ENCODE measurements at places on chromosomes 6 and 20. TPM values are rescaled to one million over a fixed set of nuclear protein-coding genes. Genes with fewer than 3 reads are reported as not detected.
A peak's percentile ranks its signal among the peaks of the same experiment; 100 is the strongest.

The XKR7 gene
- 0.04 TPM for total RNA-seq

The OXT gene
- not detected for total RNA-seq

GRCh38 chr6:114240796-114241195, 102.0 kb downstream of the HS3ST5 start:
- no peak for DNase-seq
- no peaks in the 10 kb centered on the region for H3K27me3 ChIP-seq
- no peak overlapping the region for H3K27ac ChIP-seq
- H3K4me3 ChIP-seq, result no peak overlapping the region

GRCh38 chr6:111743862-111744692, 129.2 kb downstream of the FYN start:
- peaks cover 6% of the 10 kb centered on the region for H3K4me1 ChIP-seq
- DNase-seq, result peak; percentile 93
- no peaks in the 10 kb centered on the region for H3K36me3 ChIP-seq
- no peaks in the 10 kb centered on the region for H3K27me3 ChIP-seq
- H3K27ac ChIP-seq, result no peak overlapping the region
- H3K4me3 ChIP-seq, result no peak overlapping the region

GRCh38 chr6:19269341-19269898, 567.8 kb upstream of the ID4 start:
- no peaks in the 10 kb centered on the region for H3K36me3 ChIP-seq
- H3K4me1 ChIP-seq, result no peaks in the 10 kb centered on the region
- no peaks in the 10 kb centered on the region for H3K27me3 ChIP-seq
- H3K4me3 ChIP-seq, result no peak overlapping the region
- no peak for DNase-seq

DNA sequence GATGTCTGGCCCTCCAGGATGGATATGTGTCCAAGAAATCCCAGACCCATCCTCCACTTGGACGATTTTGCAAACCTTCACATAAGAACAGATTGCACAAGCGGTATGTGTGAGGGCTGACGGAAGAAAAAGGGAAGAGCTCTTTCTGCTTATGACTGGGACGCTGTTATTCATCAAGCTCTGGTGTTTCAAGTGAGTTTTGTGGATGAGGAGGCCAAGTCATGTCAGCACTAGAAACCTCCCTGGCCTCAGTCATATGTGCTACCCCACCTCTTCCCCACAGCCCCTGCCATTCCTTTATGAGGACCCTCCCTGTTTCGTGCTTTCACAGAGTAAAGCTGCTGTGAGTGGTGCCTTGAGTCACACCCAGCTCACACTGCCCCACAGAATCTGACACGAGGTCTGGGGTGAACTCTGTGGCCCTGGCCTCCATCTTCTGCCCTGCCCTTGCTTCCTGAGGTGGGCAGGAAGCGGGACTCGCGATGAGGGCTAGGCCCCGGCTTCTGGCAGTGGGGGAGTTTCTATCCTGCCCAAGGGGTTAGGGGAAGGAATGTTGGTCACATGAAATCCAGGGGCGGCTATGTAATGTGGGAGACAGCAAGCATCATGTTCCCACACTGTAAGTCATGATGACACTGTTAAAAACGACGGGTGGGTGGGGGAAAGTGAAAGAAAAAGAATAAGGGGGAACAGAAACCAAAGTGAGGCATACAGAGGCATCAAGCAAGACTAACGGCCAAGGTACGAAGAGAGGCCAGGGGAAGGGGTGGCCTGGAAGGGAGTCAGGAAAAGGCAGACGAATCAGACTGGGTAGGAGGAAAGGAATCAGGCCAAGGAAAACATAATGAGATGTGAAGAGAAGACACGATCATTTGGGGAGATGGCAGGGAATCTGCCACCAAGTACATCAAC, 78.1 kb downstream of the PRDM1 start:
- H3K27ac ChIP-seq, result no peak overlapping the region
- H3K27me3 ChIP-seq, result no peaks in the 10 kb centered on the region
- H3K4me1 ChIP-seq, result no peaks in the 10 kb centered on the region
- peak; percentile 92 for DNase-seq
- H3K4me3 ChIP-seq, result no peak overlapping the region

DNA sequence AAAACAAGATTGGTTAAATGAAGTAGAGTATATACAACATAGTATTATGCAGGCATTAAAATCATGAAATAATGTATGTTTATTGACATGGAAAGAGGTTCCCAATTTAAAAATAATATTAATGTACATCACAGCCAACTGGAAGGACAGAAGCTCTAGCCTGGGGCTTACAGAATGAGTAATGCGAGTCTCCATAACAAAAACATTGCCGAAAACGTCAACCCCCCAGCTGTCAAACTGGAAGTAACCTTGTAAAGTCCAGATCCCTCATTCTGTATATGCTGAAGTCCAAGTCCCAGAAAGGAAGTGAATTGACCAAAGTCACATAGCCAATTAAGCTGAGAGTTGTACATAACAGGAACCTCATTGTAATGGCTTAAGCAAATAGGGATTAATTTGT, 128.7 kb upstream of the ECI2 start:
- peaks cover 4% of the 10 kb centered on the region for H3K4me1 ChIP-seq
- H3K4me3 ChIP-seq, result no peak overlapping the region
- DNase-seq, result no peak
- no peak overlapping the region for H3K27ac ChIP-seq

- H3K4me3 ChIP-seq, result peak within 1 kb of the TSS; percentile 91
- no peaks in the 10 kb centered on the region for H3K27me3 ChIP-seq
- peaks cover 5% of the 10 kb centered on the region for H3K4me1 ChIP-seq
- no peaks in the 10 kb centered on the region for H3K36me3 ChIP-seq
- H3K27ac ChIP-seq, result peak within 1 kb of the TSS; percentile 100
- DNase-seq, result peak; percentile 82
Measured at GRCh38 chr6:148342350-148343046, at the start of gene SASH1. Gene SASH1 (plus strand): TSS chr6:148342838. CDS start chr6:148343068, 230 bp downstream.

All from cardiac muscle cell (in vitro differentiated cells and primary cell).